ENCODE measurements at places on chromosomes 16 and 17.
A peak's percentile ranks its signal among the peaks of the same experiment; 100 is the strongest.

DNA sequence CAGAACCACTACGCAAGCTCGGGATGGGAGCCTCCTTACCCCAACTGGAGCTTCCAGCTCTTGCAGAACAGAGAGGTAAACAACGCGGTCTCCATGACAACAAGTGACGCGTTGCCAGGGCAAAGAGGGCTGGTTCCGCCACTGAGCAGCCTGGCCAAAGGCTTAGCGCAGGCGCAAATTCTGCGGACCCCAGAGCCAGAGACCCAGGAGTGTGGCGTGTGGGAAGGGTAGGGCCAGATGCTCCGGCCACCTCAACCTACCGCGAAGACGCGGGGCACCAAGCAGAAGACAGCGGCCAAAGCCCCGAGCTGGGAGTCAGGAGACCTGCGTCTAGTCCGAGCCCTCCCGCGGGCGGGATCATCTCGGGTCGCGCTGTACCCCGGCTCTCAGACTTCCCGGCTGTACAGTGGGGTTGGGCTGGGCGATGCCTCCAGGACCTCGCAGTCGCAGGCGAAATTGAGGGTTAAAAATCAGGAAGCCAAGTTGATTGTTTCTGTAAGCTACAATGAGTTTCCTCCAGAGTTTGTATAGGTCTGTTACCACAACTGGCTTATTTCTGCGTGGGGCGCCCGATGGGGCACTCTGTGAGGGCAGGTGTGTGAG is at the start of gene TEKT1:
TEKT1 (minus strand) TSS at position 69 of the 603 bp plus-strand sequence. CDS start 1,353 bp downstream, outside the sequence.
- peak; percentile 50 for DNase-seq

DNA sequence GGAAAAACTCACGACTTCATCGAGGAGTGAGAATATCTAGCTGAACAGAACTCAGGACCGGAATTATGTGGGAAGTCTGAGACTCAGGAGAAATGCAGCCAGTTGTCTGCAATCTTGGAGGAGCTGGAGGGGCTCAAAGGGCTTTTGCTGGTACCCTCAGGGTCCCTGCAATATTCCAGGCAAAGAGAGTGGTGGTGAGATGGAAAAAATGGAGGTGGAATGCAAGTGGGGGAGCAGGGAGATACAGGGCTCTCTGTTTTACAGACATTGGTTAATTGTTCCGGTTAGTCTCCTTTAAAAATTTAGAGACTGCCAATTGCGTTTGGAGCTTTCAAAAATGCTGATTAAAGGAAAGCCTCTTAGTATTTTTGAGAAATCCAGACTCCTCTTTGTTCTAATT is 18.2 kb upstream of the HP start:
- no peak for DNase-seq

GRCh38 chr17:28744972-28745785 is 1.4 kb downstream of the TRAF4 start:
- DNase-seq = peak; percentile 59

DNA sequence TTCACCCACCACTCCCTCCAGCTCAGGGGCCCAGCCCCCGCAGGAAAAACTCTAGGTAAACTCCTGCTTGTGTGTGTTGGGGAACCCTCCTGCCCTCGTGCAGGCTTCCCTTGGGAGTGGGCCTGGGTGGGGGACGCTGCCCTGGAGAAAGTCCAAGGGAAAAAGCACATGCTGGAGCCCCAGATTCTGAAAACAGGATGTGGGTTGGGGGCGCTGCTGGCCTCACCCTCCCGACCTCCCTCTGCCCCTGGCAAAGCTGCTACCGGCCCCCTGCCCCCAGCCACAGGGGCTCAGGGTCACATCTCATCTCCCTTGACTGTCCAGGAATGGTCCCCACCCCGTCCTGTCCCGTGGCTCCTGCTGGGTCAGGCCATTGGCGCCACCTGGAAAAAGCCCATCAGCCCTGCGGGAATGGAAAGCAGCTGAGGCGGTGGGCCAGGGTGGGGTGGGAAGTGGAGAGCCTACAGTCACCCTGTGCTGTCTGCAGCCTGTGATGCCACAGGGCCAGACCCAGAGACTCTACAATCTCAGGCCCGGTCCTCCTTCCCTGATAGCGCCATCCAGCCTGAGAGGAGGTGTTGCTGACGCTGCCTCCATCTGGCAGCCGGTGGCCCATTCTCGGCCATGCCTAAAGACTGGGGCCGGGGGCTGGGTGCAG is 2.5 kb upstream of the GJD3 start:
- no peak for DNase-seq

- no peak for DNase-seq
Observed at GRCh38 chr17:44192750-44193149, 6.0 kb downstream of the TMUB2 start.

DNA sequence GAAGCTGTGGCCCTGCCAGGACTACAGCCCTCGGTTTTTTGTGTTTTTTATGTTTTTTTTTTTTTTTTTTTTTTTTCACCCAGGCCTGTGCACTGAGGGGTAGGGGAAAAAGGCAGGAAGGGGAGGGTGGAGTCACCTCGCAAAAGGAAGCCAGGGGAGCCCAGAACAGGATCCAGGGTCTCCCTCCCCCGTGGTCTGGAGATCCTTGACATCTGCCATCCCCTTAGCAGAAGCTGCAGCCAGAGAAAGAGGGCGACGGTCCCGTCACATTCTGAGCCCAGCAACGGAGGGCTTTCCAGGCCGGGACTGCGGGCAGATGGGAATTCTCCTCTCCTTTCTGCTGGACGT is 29.1 kb upstream of the PHOSPHO1 start:
- no peak for DNase-seq

DNA sequence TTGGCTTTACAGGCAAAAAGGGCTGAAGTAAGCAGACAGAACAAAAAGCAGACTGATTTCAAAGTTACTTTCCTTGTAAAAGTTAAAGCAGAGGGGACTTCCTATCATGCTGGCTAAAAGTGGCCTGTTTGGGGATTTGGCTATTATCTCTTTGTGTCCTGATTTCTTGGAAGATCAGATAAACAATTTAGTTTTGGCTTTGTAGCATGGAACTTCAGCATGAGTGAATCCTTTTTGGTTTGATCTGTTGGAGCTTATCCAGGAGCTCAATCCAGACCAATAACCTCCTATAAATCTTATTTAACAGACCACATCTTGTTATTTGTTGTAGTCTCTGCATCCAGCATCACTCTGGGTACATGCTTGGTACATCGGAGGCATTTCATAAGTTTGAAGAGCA is 8.9 kb upstream of the RNF112 start:
- no peak for DNase-seq

DNA sequence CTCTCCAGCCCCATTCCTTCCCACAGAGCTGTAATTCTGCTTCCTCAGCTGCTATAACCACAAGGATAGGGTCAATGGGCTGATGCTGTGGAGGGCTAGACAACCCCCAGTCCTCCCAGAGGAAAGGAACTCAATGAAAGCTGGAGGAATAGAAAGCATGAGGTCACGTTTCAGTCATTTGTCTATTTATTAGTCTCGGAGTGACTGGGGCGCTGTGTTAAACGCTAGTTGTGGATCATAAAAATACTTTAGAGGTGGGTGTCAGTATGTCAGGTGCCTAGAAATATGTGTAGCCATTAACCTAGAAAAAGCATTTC is 787 bp upstream of the CCL3L1 start:
- DNase-seq = peak; percentile 83

- no peak for DNase-seq
Observed at GRCh38 chr17:12712415-12712814, 46.7 kb downstream of the MYOCD start.

- DNase-seq = no peak
Observed at GRCh38 chr17:27404676-27405075, 51.6 kb upstream of the KSR1 start.

DNA sequence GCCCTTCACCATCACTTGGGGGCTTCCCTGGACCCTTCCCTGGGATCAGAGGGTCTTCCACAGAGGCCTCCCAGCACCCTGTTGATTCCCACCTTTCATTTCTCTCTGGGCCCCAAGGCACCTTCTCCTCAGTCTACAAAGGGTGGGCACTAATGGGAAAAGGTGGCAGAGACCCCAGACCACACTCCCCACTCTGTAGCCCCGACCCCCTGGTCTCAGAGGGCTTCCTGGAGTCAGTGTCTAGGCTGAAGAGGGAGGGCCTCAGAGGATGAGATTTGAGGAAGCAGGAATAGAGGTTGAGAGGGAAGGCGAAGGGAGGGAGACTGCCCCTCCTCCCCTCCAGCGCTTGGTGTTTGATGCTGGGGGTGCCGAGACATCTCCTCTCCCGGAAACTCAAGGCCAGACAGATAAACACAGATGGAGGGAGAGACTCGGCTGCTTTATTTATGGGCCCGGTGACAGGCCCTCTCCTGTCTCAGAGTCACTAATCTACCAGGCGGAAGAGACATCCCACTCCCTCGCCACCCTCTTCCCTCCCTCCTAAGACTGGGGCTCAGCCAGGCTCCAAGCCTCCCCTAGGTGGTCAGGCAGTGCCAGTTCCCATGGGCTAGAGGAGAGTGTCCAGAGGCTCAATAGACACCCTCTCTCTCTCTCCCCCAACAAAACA is 18.5 kb upstream of the SP2 start:
- no peak for DNase-seq

DNA sequence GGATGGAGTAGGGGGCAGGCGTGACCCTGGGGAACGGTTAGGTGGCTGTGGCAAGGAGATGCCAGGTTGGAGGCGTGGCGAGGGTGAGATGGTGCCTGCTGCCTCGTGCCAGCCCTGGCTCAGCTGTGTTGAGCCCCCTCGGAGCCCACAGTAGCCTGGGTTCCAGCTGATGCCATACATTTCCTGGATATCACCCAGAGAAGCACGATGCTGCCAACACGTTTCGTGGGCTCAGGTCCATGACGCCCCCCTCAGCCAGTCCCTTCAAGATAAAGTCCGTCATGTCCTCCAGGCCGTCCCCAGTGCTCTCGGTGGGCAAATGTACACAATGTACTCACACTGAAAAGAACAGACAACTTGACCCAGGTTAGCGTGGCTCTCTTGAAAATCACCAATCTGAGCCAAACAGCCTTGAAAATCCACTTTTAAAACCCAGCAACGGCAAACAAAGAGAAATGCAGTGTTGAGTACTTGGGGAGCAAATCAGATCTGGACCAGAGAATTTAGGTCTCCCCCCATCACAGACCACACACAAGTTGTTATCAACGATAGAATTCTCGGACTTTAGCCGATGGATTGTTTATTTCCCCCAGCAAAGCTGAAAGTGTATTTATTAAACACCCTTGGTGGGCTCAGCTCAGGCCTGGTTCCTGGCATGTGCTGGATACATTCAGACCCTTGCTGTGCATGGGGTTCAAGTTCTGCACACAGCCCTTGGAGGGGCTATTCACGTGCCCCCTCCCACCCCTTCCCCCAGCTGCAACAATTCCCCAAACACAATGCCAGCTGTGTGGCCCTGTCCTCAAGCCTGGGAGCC is 102.8 kb upstream of the PLCG2 start:
- DNase-seq = no peak

DNA sequence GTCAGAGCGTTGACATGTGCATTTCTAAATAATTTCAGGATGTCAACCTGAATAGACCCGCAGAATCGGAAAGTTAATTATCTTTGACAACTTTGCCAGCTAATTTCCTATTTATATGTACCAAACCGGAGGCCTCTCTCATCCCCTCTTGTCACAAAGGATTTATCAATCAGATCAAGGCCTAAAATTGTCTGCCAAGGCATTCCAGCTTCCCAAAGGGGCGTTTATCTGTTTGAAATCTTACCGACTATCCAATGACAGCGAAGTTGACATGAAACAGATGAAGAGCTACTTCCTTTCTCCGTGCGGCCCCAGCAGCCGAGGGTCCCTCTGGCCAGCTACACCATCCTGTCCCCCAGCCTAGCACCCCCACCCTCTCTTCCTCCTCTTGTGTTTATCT is 223.7 kb upstream of the DYNLRB2 start:
- DNase-seq = no peak

- DNase-seq = no peak
Observed at GRCh38 chr16:74902161-74902560, 82.8 kb downstream of the WDR59 start.

- DNase-seq = no peak
Observed at GRCh38 chr16:8892101-8892575, 10.0 kb downstream of the LITAFD start.

GRCh38 chr16:53741546-53741945 is 37.6 kb downstream of the FTO start:
- no peak for DNase-seq

DNA sequence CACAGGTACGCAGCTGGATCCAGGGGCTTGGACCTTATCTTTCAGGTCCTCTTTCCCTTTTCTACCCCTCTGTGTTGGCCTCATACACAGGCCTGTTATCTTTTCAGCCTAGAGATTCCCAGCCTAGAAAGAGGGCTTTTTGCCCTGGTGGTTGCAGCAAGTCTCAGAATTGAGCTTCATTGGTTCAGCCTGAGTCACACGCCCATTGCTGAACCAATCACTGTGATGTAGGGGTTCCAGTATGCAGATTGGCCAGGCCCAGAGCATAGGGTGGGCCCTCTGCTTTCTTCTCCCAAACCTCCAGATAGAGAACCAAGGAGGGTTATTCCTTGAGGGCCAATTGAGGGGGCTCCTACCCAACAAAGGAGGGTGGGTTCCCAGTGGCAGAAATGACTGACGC is 32.8 kb downstream of the GPT2 start:
- DNase-seq = no peak

DNA sequence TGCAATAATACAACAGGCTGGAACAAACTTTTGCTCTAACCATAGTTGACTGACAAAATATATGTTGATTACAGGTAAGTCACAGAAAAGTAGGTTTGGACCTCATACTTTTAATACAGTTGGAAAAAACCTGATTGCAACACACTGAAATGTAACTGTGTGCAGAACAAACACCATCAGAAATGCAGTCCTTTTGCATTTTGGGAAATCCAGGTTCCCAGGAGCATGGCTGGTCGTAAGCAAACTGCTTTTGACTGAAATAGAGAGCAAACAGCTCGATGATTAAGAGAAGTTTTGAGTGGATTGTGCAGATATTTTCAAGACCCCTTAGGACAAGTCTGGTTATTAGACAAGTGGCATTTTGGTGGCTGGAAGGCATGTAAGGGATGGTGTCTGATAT is 8.0 kb downstream of the IGF2BP1 start:
- DNase-seq = no peak

DNA sequence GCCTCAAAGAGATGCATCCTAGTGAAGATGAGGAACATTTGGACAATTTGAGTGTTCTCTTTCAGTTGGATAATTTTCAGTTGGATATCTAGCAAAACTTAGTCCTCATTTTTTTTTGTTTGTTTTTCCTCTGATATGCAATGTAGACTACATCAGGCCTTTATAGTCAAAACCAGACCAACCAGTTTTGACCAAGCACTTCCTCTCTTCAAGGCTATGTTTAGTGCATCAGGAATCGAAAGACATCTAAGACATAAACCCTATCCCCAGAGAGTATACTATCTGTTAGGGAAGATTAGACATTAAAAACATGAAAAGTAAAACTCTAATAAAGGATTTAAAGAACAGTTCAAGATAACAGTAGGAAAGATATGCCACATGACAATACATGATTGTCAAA is 256.1 kb downstream of the IRX3 start:
- no peak for DNase-seq

- DNase-seq = no peak
Observed at GRCh38 chr16:57138281-57138935, 46.0 kb downstream of the CPNE2 start.

Data from MM.1S (cell line).